ENCODE measurements at places on chromosomes 4 and X.

GRCh38 chr4:97645071-97645821 lies 498.0 kb downstream of the STPG2 start:
- no peak for DNase-seq

GRCh38 chrX:110509755-110510532 lies 151.3 kb downstream of the RTL9 start:
- DNase-seq: no peak

- no peak for DNase-seq
These were observed 35.9 kb downstream of the ADRA2C start for GRCh38 chr4:3801931-3802550.

DNA sequence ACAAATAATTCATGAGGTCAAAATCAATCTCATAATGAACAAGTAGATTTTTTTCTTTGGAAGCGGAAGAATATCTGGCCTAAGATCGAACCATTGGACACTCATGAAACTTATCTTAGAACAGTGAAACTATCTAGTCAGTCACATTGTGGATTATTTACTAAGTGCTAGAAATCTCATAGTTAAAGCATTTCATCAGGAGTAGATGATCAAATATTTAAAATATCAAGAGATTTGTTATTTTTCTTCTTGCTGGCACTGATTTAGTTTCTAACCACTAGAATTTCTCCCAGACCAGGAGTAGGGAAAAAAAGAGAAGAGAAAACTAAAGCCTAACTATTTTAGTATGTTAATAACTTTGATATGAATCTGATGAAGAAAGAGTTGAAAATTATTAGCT lies 105.5 kb downstream of the SHROOM3 start:
- DNase-seq: no peak

DNA sequence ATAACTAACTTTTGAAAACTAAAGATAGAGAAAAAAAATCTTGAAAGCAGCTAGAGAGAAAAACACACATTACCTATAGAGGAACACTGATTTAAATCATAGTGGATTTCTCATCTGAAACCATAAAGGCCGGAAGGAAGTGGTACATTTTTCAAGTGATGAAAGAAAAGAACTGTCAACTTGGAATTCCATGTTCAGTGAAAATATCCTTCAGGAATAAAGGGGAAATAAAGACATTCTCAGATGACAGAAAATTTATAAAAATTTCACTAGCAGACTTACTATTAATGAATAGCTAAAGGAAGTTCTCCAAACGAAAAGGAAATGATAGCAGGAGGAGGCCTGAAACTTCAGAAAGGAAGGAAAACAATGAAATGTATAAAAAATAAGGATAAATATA lies 7.6 kb upstream of the JADE3 start:
- no peak for DNase-seq

Measured in NCI-H1930 (cell line).